Stimulated activated CD8-positive, alpha-beta memory T cell treated with anti-CD3 and anti-CD28 coated beads, Interleukin-4, amount 100 ng/mL, for 1 hour (primary cell): ENCODE measurements at places on chromosomes 5 and 9.

- DNase-seq, result no peak
Observed at GRCh38 chr5:64973215-64973614, 204.5 kb downstream of the CWC27 start.

DNA sequence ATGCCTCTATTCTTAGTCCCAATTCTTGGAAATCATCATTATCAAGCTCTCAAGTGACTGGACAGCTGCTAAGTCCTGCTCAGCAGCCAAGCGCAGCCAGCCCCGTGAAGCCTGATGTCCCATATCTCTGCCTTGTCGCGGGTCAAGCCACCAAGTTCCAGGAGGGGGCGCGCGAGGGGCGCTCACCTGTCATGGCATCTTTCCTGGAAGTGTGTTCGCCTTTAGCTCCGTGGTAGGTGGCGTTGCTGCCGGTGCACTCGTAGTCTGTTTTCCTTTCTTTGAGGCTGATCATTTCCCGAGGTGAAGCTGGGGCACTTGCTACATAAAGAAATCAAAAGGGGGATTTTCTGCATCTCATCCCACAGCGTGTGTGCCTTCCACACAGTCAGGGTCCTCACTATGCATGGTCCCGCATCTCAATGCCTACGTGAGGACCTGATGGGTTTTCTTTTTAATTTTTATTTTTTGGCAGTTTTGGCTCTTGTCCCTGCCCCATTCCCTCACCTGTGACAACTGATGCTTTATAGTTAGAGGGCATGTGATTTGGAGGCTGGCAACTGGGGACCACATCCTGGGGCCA, 227.0 kb upstream of the DAP start:
- no peak for DNase-seq

GRCh38 chr5:491856-492155, 32.4 kb downstream of the SLC9A3 start:
- no peak for DNase-seq

DNA sequence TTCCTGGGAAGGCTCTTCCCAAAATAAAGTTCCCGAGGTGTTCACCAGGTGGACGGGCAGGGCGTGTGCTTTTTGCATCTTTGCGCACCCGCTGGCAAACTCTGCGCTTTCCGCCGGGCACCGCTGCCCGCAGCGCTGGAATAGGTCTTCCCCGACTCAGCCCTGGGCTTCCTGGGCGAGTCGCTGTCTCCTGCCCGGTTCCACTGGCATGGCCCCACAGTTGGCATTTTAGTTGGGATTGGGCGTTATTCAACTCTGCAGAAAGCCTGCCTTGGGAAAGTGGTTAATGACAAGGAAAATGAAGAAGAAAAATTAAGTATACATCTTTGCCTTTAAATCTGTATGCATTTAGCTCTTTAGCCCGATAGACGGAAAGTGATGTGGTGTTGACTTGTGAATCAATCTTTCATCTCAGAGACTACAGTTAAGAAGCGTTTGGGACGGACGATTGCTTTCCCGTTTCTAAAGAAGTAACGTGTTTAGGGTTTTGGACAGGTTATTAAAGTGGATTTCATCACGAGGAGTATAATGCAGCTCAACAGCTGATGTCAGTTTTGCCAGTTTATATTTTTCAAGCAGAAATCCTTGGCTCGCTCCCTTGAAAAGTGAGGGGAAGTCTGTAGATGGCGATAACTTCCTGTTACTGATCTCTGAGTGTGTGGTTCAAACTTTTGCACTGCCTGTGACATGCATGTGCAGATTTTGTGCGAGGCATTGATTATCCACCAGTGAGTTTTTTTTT, 946 bp downstream of the ADCY2 start:
- DNase-seq, result no peak

GRCh38 chr5:32278406-32278805, 34.3 kb downstream of the MTMR12 start:
- no peak for DNase-seq

DNA sequence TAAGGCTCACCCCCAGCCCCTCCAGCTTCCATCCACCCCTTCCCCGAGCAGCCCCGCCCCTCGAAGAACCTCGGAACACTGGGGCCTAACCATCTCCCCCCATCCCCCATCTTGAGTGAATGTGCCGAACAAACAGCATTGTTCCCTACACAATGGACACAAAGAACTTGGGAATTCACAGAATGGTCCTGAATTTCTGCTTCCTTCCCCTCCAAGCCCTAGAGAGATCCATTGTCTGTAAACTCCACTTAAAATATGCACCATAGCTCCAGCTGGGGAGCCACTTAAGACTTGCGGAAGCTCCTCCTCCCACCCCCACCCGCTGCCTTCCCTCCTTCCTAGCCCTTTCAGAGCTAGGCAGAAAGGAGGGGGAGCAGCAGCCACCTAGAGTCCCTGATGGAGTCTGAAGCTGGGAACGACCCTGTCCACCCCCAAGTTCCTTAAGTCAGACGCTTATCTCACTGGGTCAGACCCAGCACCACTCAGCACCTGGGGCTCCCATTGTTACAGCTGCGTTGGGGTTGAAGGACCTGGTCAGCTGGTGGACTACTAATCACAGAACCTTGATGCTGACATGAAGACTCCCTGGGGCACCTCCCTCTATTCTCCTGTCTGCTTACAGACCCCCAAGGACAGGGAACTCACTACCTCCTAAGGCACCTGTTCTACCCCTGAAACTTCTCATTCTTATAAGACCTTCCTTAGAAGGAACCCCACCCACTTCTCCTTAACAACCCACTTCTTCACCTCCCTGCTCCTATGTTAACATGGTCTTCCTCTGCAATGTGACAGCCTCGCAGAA, 61.4 kb downstream of the PCDH1 start:
- DNase-seq, result no peak

GRCh38 chr5:132020568-132021339, 9.3 kb upstream of the ACSL6 start:
- no peak for DNase-seq

DNA sequence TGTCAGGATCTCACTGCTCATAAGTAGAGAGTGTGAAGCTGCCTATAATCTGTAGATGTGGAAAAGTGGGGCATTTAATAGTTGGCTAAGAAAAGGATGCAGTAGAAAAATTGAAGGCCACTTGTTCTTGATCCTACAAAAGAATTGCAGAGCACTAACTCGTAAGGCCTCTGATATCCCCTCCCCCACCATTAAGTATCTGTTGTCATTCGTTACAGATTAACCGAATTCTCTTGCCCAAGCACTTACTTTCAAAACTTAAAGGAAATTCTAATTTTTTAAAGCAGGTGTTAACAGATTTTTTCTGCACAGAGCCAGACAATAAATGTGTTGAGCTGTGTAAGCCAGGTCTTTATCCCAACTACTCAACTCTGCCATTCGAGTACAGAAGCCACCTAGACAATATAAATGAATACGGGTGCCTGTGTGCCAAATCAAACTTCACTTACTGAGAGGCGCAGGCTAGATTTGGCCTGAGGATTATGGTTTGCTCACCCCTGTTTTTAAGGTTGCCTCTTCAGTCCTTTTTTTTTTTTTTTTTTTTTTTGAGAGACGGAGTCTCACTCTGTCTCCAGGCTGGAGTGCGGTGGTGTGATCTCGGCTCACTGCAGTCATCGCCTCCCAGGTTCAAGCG, 234.8 kb downstream of the RFK start:
- no peak for DNase-seq

DNA sequence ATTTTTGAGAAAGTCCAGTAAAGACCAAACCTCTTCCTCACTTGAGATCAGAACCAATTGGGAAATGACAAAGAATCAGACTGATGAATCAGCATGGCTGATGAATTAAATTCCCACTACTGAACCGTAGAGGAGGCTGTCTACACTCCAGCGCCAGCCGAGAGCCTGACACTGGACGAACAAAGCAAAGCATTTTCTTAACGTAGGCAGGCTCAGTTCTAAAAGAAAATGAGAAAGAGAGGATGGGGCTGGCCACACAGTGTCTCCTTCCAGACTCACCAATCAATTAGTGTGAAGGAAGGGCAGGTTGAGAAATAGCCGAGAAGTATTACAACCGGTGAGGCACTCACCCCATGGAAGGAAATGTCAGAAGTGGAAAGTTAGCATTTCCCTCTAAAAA, 49.4 kb downstream of the ITGA1 start:
- no peak for DNase-seq

DNA sequence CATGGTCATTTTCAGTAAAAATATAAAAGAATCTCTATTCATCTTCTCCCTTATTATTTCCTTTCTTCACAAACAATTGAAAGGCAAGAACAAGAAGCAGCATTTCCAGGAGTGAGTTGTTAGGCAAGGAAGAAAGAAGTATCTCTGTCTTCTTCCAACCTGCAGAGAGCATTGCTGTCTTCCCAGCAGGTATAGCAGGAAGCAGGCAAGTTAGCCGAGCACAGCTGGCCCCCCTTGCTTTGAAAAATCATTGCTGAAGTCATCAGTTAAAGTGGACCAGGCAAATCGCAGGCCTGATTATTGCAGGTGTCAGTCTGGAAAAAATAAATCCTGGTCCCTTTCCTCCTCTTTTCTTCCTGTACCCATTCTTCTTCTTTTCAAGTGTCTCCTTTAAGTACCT, 353.1 kb upstream of the BRINP1 start:
- no peak for DNase-seq

DNA sequence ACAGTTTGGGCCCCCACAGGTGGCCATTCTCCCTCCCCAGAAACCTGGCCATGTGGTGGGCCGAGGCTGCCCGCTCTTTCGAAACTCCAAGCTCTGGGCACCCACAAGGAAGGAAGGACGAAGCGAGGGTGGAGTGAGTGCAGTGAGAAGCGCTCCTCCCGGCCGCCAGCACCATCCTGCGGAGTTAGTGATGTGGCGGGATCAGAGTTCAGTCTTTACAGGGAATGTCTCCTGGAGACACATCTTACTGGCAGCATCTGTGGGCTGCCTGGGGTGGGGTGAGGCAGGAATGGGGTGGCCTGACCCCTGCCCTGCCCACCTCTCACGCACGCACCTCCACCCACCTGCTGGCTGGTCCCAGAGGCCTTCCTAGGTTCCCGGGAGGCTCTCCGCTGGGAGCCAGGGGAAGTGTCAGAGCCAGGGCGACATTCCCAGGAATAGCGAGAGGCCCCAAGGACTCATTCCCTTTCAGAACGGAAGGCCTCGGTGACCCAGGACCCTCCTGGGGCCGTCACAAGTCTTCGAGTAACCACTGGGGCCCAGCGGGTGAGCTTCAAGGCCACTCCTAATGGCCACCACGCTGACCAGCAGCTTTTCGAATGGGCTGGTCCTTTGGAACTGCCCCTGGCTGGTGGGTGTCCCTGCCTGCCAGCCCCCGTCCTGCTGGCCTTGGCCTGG, 5.5 kb upstream of the RNU6ATAC start:
- no peak for DNase-seq

DNA sequence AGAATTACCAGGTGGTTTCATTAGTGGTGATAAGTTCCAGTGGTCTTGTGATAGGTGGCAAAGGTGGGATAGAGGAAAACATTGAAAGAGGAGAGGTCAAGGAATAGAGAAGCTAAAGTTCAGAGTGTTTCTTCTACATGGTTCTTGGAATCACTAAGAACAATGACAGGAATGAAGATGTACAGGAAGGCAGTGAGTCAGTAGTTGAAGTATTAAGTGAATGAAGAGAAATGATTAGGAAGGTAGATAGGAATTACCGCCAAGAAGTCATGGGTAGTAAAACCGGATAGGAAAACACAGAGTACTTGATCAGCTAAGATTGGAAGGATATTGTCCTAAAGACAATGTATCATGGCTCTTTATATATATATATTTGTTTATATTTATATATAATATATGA, 37.9 kb upstream of the RASA1 start:
- DNase-seq, result no peak

DNA sequence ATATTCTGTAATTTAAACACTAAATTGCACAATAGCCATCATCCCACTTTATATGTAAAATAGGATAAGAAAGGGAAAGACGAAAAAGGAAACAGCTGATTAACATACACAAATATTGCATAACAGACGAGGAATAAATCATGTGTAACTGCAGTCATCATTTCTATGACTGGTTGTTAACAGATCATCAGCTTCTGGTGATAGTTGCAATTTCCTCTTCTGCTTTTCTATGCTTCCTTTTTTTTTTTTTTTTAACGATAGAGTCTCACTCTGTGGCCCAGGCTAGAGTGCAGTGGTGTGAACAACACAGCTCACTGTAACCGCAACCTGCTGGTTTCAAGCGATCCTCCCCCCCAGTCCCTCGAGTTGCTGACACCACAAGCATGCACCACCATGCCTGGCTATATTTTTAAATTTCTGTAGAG, 22.5 kb upstream of the JAKMIP2 start:
- DNase-seq, result no peak

DNA sequence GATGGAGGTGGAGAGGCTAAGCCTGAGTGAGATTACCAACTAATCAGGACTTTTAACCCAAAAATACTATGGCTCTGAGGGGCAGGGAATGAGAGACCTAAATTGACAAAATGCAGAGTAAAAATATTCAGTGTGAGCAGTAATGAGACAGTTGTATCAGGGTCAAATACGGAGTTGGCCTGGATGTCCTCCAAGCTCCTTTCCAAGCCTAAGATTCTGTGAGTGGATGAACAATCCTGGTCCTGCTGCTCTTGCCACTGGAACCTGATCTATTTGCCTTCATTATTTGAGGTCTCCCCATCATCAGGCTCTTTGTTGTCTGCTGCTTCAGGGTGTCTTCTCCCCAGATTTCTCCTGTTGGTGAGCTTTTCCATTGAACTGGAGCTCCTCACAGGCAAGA, 1.1 kb downstream of the PDCD1LG2 start:
- DNase-seq, result no peak

DNA sequence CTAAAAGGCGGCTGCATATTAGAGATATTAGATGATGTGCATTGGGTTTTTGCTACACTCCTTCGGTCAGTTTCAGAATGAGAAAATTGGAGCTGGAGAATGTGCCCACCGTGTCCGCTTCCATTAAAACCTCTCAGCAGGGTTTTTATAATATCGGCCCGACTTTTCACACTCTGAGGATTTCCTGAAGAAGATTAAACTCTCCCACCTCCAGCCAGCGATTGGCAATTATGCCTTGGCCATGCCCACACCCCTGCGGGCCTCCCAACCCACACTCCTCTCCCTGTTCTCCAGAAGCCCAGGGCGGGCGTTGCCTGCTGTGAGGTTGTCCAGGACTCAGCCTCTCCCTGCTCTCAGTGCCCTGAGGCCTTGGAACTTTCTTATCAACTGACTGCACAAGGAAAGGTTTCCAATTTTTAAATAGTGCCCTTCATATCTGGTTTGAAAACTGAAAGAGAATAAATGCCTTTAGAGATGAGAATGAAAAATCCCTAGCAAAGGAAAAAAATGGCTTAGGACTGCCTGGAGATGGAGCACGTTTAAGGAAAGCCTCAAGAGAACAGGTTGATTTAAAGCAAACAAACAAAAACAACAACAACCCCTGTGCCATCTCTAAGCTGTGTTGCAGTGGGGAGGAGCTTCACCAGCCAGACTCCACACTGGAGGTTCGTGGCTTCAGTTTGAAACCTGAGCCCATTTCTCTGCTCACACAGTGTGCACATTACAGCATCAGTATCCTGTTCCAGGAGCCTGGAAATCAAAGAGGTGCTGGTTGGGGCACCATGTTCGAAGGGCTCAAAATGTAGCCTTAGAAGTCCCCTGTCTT, 292.9 kb downstream of the NSG2 start:
- DNase-seq, result no peak

GRCh38 chr5:40410231-40410861, 269.4 kb upstream of the PTGER4 start:
- DNase-seq, result peak; percentile 27

- DNase-seq, result no peak
Observed at GRCh38 chr9:4501147-4501507, 10.9 kb downstream of the SLC1A1 start.
